GM04504 (cell line): ENCODE measurements at places on chromosomes 7 and 10.
A peak's percentile ranks its signal among the peaks of the same experiment; 100 is the strongest.

DNA sequence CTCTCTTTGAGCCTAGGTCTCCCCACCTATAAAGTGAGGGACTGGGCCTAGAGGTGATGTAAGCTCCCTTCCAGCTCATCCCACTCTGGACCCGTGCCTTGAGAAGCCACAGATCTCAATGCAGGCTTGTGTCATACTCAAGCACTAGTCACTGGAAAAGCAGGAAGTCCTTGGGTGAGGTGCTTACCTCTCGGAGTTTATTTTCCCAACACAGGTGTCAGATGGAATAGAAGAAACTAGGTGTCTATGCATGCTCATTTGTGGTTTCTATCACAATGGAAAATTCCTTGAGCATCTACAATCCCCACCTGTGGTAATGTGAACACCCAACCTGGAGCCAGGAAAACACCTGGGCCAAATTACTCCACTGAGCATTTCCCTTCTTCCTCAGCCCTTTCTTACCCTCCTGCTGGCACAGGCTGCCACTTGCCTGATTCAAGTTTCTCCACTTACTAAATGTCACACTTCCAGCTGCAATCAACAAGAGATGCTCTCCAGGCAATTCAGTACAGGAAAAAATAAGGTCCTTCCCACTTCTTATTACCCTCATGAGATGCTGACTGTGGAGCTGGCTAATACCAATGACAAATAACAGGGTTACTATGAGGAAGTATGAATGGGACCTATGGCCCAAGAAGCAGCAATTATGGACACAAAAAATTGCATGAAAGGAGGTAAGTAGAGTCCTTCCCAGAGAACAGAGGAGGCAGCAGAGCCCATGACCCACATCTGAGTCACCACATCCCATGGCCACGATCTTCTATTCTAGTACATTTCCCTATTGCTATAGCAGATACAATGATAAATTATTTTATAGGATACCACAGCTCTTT, 13.1 kb downstream of the LSM5 start:
- no peak for DNase-seq

DNA sequence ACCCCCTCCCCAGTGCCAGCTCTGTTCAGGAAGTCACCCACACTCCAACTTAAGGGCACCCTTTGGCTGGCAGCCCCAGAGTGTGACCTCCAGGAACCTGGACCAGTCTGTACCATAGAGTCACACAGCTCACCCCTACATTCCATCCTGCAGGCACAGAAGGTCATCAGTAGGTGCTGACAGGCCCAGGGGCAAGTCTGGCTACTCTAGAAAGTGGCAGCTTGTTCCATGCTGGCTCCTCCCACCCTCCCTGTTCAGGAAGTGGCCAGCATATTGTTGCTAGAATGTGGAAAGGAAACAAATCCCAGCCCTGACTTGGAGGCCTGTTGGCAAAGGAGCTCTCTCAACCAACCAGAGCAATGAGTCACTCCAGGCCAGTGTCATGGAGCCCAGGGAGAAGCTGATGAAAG, 3.2 kb upstream of the NCOA4 start:
- DNase-seq, result peak; percentile 65

- DNase-seq, result no peak
Observed at GRCh38 chr10:132657748-132658147, 120.2 kb downstream of the INPP5A start.

- no peak for DNase-seq
Observed at GRCh38 chr10:1284076-1284475, 227.9 kb downstream of the WDR37 start.

DNA sequence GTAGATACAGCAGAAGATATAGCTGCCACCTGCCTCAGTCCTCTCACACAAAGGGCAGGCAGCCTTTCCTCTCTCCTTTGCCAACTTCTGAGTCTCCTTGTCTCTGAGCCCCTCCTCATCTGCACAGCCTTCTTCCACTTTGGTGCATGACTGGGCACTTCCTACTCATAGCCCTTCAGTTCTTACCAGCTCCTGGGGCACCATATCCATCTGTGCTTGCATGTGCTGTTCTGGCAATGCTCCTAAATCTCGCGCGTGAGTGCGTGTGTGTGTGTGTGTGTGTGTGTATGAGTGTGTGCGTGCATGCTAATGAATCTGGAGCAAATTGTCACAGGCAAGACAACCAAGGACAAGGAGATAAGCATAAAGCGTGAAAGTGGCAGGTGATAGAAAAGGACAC, 1271.6 kb upstream of the SORCS1 start:
- DNase-seq, result no peak

GRCh38 chr10:102868911-102869257, 386 bp upstream of the AS3MT start:
- no peak for DNase-seq

- DNase-seq, result peak; percentile 22
Observed at GRCh38 chr10:59622320-59623132, 87.1 kb downstream of the SLC16A9 start.

- DNase-seq, result no peak
Observed at GRCh38 chr7:142562688-142563087, 186.6 kb upstream of the PRSS1 start.

DNA sequence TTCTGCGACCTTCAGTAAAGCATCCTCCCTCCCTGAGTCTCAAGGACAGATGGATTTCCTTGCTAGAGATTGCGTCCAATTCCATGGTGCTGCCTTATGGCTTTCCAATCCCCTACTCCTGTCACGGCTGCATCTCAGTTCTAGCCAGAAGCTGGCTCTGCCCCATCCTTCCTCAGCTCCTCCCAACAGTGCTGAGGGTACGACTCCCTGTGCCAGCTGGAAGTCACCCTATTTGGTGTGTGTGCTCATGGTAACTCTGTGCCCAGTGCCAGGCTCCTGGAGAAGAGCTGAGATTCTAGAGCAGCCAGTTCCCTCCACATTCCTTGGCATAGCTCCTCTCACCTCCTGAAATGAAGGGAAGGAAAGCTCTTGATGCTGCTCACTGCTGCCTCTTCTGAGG, 185.0 kb upstream of the PODXL start:
- no peak for DNase-seq

DNA sequence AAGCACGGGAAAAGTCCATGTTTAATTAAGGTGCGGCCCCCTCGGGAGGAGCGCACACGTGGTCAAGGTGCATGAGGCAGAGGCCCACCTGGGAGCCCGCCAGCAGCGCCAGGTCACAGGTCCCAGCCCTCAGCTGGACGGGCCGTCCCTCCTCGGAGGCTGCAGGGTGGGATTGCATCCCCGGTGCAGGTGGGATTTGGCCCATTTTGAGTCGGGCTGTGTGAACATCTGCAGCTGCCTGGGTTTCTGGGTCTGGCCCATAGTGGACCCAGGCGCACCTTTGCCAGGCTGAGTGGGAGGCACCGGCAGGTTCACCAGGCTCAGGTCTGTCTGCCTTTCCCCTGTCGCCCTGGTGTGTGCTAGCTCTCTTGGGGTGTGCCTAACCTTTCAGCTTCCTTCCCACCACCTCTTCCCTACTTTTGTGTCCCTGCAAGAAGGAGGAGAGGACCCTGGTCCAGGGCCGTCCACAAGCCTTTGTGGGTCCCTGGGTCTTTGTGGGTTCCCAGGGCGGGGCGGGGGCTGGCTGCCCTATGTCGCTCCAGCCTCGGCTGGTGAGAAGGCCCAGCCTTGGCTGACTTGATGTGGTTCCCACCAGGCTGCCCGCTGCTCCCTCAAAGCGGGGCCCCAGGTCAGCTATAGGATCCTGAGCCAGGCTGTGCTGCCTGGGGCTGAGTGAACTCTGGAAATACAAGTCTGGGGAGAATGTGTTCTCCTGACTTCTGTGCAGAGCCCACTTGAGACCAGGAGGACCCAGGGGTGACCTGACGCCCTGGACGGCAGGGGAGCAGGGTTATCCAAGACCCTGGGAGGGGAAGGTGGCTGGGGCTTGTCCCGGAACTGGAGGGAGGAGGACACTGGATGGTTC, 186.7 kb upstream of the SHH start:
- DNase-seq, result no peak

- DNase-seq, result no peak
Observed at GRCh38 chr7:127322832-127323493, 69.5 kb downstream of the ZNF800 start.

GRCh38 chr7:68700414-68700813, 897.9 kb upstream of the AUTS2 start:
- no peak for DNase-seq

DNA sequence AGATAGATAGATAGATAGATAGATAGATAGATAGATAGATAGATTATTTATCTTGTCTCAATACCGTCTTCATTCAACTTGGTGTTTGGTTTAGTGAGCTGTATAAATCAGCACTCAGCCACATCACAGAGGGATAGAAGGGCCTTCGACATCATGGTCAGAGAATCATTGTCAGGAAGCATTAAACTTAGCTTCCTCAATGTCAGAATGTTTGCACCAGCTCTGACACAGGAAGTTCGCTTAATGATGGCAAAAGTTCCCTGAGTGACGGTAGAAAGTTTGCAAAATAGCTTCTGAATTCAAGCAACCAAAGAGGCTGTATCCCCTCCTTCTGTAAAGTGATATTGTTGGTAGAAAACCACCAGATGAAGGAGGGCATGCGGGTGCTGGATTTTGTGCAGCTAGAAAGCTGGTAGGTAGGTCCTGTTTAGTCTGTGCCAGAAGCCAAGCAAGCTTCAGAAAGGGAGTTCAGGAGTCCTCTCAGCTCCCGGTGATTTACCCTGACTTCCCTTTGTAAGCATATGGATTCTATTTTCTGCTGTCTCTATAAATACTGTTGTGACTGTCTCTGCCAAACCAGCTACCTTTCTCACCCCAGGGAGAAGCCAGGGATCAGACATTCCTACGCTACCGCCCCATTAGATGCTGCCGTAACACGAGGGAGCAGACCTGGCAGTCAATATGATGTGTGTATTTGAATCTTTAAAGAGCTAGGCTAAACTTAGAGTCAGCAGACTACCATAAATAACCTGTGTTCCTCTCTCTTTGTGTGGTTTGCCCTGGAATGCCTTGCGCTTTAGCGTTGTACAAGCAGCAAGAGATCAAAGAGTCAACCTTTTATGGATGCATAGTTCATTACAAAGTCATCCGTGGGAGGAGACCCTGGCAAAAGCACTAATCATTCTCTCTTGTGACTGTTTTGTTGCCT, 200.5 kb upstream of the KIAA1217 start:
- no peak for DNase-seq

GRCh38 chr7:152617056-152617455, 58.9 kb downstream of the XRCC2 start:
- no peak for DNase-seq

- DNase-seq, result no peak
Observed at GRCh38 chr10:20712774-20713173, 184.3 kb downstream of the NEBL start.

DNA sequence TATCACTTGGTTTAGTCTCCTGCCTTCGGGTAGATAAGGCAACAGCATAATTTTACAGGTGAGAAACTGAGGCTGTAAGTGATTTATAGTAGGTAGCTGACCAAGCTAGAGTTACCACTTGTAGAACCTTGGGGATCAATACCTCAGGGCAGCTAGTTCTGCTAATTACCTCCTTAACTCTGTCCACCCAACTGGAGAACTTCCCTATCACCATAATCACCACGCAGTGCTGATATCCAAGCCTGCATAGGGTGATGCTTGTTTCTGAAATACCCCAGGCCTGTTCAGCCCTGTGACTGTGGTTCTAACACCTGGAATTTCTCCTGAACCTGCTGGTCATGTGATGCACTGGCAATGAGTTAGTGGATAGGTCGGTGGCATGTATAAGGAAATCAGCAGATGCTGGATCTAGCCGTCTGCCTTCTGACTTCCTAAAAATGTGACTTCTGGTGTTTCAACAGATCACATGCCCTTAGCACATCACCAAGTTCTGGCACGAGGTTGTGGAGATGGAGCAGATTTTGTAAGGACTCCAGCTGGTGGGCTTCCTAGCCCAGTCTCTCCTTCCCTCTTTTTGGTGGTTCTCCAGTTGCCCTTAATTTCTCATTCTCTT, 15.3 kb downstream of the PLAU start:
- DNase-seq, result no peak

- DNase-seq, result no peak
Observed at GRCh38 chr7:88109612-88110011, 110.2 kb downstream of the SRI start.

GRCh38 chr7:36048141-36048901, 104.7 kb upstream of the EEPD1 start:
- DNase-seq, result peak; percentile 91

GRCh38 chr7:17054206-17054605, 172.4 kb upstream of the AGR3 start:
- DNase-seq, result no peak

GRCh38 chr10:69437321-69438259, 13.7 kb upstream of the TSPAN15 start:
- DNase-seq, result no peak

- no peak for DNase-seq
Observed at GRCh38 chr10:57247271-57247670, 886.2 kb upstream of the ZWINT start.

DNA sequence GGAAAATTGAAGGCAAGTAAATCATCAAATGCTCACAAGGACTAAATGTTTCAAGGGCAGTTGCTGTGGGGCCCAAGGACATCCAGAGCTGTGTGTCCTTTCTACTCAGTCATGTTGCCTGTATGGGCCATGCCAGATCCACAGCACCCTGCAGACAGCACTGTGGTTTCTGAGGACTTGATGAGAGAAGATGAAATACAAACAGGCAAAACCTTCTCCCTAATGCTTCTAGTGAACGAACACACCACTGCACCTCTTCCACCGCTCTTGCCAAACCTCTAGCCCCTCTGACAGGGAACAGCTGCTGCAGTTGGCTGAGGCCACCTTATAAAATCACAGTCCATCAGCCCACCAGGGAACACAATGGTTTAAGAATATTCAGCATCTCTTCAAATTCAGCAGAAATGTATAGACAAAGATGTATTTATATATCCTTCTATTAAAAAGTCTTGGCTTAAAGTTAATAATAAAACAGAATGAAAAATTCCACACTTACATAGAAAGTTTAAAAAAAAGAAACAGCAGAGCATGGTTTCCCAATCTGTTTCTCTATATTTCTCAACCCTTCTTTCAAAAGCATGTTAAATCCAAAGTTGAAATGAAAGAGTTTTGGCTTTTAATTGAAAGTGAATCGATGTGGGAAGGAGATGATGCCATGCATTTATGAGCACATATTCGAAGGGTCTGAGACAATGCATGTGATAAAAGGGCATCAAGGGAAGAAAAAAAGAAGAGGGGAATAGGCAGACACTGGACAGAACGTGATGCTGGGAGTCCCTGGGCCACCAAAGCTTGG, 14.0 kb downstream of the CYP3A7 start:
- no peak for DNase-seq

DNA sequence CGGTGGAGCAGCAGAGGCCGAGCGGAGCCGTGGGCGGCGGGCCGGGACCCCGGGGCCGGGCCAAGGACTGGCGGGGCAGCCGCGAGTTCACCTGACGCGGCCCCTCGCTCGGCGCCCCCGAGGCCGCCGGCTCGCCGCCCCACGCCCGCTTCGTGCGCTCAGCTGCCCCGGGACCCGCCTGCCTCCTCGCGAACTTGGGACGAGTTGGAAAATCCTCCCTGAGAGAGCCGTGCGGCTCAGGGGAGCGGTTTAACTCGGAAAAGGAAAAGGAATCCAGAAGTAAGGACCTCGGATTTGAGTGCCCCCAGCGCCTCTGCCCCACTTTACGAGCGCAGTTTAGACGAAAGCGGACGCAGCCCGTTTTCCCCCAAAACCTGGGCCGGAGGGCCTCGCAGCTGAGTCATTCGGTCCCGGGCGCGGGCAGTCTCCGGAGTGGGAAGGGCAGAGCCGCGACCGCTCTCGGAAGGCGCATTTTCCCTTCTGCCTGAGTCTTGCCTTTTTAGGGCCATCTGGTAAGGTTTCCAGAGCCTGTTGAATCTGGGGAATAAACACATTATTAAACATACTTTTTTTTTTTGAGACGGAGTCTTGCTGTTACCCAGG, 744 bp downstream of the CREM start:
- peak; percentile 52 for DNase-seq
